Activated CD4-positive, alpha-beta T cell treated with anti-CD3 and anti-CD28 coated beads, Interleukin-2, amount 10 ng/mL, durations not matched to agents 7 days and 5 days (primary cell): ENCODE measurements at places on chromosomes 16 and 17. TPM values are rescaled to one million over a fixed set of nuclear protein-coding genes. Genes with fewer than 3 reads are reported as not detected.

CBFA2T3 gene
- not detected for total RNA-seq

HBQ1 gene
- not detected for total RNA-seq

SRL gene
- not detected for total RNA-seq

SLC12A3 gene
- not detected for total RNA-seq

GRB7 gene
- total RNA-seq: 0.81 TPM

DLX4 gene
- 0.35 TPM for total RNA-seq

PRR35 gene
- not detected for total RNA-seq

TBC1D3E gene
- total RNA-seq: not detected

TMED6 gene
- total RNA-seq: 1.0 TPM

CCL23 gene
- total RNA-seq: not detected

MT4 gene
- not detected for total RNA-seq

- DNase-seq: no peak
Measured at GRCh38 chr16:66925322-66925840, at the start of gene RRAD. RRAD (minus strand) TSS chr16:66925535; CDS start chr16:66925179, 356 bp downstream.

- no peak for DNase-seq
Measured at GRCh38 chr17:80937462-80938381, 53.9 kb upstream of the CHMP6 start.

- no peak for DNase-seq
Measured at GRCh38 chr17:77356690-77357201, 216.0 kb downstream of the SEC14L1 start.

GRCh38 chr17:63519116-63519881 is 3.9 kb upstream of the KCNH6 start:
- no peak for DNase-seq

DNA sequence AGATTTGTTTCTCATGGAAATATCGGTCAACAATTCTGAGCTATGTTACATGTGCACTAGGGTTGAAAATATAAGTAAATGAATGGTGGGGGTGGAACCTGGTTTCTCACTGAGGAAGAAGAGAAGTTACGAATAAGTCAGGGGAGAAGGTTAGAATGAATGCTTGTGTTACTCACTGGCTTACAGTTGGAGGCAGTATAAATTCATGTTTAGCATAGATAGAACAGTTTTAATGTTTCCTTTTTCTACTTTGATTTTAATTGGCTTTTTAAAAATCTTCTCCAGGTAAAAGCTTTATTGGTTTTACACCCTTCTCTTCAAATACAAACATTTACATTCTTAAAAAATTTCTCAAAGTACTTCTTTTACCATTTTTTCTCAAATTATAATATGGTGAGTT is 1113.7 kb downstream of the CDH11 start:
- DNase-seq: no peak

- peak; percentile 13 for DNase-seq
Measured at GRCh38 chr16:46857368-46857945, 26.5 kb upstream of the C16orf87 start.

DNA sequence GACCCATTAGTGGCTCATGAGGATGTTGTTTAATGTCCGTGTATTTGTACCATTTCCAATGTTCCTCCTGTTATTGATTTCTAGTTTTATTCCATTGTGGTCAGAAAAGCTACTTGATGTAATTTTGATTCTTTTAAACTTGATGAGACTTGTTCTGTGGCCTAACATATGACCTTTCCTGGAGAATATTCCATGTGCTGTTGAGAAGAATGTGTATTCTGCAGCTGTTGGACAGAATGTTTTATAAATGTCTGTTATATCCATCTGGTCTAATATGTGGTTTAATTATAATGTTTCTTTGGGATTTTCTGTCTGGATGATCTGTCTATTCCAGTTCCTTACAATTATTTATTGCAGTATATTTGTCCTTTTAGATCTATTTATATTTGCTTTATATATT is 2.9 kb upstream of the ABCA10 start:
- DNase-seq: no peak

- DNase-seq: no peak
Measured at GRCh38 chr17:9487406-9487805, 88.2 kb downstream of the STX8 start.

- DNase-seq: no peak
Measured at GRCh38 chr16:50548909-50549560, 839 bp downstream of the NKD1 start.

DNA sequence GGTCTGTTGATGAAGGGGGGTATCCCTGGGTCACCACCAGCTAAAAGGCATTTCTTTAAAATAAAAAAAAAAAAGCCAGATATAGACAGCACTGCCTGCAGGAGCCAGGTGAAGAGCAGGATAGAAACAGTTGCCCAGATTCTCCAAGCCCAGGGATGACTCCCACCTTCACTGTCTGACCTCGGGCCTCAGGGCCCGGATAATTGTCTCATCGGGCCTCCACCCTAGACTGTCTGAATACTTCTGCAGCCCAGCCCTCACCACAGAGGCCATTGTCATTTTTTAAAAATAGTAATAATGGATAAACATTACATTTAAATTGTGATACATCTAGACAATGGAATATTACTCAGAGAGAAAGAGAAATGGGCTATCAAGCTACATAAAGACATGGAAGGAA is 92.8 kb upstream of the TNRC6C start:
- no peak for DNase-seq

GRCh38 chr16:31134625-31135534 is 647 bp downstream of the PRSS8 start:
- no peak for DNase-seq

DNA sequence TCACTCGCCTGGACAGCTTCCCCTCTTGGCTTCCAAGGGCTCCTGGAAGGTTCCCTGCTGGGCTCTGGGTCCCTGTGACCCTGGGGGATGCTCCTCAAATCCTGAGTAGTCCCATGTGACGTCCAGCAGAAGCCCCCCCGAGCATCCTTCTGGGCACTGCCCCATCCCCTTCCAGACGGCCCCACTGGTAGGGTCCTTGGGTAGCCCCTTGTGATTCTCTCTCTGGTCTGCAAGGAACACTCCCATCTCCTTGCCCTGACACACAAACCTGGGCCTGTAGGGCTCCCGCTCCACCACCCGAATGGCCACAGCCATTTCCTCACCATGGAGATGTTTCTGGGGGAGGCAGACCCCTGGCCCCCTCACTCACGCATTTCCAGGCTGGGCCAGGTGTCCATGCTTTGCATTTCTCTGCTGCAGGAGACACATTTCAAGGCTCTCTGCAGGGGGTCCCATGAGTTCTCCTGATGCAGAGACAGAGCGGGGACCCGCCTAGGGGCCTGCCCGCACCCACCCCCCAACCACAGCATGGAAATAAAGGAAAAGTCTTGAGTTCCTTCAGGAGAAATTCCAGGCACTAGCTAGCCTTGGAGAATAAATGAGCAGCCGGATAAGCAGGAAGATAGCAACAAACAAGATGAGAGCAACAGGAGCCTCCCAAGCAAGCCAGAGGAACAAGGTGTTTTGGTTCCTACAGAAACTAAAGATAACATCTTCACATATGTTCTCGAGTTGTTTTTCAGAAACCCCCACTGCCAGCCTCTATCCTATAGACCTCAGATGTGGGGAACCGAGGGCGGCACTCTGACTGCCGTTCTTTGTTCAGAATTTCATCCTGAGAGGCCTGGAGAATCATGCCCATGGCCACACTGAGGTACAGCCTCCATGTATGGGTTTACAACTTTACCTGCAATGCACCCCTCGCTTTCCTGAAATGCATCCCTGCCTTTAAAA is 128.8 kb downstream of the MGAT5B start:
- peak; percentile 38 for DNase-seq

DNA sequence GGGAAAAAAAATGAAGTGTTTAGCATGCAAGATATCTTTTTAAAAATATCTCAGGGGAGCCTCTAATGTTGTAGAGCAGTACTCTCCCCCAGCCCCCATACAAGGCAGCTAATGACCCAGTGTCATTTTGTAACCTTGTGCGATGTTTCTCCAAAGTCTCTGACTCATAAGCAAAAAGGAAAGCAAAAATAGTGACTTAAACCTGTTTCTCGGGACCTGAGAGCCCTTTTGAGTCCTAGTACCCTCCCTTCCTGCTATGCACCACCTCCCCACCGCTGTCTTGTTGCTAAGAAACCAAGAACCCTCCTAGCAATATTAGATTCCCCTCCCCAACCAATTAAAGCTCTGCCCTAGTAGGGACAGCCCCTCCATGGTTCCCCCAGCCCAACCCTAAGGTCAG is 2.8 kb downstream of the MYCBPAP start:
- DNase-seq: peak; percentile 73

DNA sequence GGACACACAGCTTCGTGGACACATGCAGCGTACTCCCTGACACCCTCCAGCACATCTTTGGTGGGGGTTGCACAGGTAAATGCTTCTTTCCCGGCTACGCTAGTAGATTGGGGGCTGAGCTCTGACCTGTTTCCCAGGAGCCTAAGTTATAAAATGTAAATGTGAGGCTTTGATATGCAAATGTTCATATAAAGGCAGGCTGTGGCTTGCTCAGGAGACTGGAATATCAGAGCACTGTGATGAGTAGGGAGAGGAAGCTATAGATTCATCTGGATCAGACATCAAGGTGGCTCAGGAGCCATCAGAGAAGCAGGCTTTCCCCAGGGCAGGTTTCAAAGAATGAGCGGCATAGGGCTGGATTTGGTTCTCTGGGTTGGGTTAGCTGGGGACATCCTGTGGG is 3.4 kb upstream of the ETV4 start:
- no peak for DNase-seq

DNA sequence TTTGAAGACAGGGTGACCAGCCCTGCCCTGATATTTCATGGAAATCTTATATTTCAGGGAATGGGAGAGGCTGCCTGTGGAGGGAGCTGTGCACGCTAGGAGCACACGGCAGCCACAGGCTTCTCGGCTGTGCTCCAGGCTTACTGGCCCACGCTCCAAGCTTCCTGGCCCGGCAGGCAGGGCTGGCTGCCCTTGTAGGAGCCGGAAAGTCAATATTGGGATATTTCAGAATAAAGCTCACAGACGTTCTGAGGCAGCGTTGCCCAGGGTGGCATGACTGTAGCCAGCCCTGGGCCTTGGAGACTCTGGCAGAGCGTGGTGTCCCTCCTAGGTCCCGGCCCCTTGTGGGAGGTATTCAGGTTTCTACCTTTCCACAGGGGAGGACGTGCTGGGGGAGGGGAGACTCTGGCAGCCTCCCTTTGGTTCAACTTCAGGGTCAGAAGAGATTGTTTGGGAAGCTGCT is 95.6 kb downstream of the NPIPB11 start:
- no peak for DNase-seq

GRCh38 chr17:31136319-31136718 is 41.5 kb downstream of the NF1 start:
- no peak for DNase-seq

- DNase-seq: no peak
Measured at GRCh38 chr16:31367853-31368252, 12.9 kb downstream of the ITGAX start.

DNA sequence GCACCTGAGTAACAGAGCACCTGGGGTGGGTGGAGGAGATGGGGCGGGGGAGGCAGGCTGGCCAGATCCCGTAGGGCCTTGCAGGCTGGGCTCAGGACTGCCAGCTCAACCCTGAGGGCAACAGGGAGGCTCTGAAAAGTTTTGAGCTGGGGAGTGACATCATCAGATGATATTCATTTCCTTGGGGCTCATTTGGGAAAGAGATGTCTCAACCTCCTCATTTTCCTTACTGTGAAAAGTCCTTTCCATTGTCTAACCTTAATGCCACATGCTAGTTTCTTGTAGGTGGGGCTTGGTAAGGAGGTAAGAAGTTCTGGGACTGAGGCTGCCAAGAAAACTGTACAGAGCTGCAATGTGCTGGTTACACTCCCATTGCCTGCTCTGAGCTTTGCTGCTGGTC is 3.7 kb downstream of the TNS4 start:
- no peak for DNase-seq

DNA sequence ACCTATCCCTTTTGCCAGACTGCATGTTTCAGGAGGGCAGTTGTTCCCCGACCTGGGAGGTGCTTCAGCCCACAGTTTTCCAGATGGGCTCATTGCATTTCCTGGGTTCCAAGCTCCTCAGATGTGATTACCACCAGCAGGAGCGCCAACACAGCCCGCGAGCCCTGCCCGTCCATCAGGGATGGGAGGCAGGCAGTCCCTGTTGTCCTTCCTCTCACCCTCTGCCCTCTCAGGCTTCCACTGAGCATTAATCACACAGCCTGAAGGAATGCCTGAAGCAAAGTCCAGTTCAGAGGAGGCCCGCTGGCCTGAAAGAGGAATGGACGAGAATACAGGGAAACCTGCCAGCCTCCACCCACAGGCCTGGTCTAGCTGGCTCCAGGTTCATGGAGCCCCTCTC is 256.3 kb upstream of the SDK2 start:
- no peak for DNase-seq

DNA sequence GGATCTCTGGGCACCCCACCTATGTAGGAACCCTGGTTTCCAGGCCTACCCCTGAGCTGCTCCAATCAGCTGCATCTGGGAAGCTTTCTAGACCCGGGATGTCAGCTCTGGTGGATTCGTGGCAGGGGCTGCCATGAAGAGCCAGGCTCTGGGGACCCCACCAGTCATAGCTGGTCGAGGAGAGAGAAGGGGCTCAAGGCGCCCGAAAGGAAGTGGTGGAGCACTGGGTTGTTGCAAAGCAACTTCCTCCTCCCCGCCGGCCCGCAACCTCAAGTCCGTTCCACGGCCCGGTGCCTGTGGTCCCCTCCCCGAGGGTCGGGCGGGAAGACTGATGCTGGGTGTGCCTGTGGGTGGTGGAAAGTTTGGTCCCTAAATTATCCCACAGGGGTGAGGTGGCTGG is 10.2 kb downstream of the TBKBP1 start:
- no peak for DNase-seq

DNA sequence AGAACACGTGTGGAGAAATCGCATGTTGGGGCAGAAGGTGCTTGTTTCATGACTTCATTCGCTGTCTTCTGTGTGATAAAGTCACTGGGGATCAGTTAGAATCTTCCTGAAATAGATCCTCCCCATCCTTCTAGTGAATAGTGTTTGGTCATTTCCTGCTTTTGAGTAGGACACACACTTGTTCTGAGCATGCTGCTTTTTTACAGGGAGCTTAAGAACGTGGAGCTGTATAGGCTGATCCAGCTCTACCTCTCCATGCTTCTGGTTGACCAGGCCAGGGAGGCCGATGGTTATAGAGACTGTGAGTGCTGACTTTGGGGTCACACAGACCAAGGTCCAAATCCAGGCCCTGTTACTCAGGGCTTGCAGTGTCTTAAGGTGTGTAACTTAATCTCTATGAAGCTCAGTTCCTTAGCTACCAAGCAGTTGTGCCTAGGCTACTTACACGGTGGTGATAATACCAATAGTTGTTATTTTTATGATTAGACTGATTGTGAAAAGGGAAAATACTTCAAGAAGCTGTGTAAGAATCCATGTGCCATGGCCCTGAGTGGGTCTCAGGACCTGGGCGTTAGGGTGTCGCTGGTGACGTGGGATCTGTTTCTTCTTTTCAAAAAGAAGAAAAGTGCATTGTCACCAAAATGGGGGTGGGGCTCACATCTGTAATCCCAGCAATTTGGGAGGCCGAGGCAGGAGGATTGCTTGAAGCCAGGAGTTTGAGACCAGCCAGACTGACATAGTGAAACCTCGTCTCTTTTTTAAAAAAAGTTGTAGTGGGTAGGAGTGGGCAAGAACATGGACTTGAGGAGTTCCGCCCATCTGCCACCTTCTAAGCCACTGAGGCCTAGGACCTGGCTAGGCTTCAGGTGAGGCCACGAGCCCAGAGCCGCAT is 64.1 kb upstream of the LGALS9 start:
- DNase-seq: no peak
